LNCaP clone FGC (cell line): ENCODE measurements at places on chromosomes 1 and 21.
A peak's percentile ranks its signal among the peaks of the same experiment; 100 is the strongest.

GRCh38 chr1:162359523-162360236 is 17.0 kb downstream of the SPATA46 start:
- no peak for DNase-seq

DNA sequence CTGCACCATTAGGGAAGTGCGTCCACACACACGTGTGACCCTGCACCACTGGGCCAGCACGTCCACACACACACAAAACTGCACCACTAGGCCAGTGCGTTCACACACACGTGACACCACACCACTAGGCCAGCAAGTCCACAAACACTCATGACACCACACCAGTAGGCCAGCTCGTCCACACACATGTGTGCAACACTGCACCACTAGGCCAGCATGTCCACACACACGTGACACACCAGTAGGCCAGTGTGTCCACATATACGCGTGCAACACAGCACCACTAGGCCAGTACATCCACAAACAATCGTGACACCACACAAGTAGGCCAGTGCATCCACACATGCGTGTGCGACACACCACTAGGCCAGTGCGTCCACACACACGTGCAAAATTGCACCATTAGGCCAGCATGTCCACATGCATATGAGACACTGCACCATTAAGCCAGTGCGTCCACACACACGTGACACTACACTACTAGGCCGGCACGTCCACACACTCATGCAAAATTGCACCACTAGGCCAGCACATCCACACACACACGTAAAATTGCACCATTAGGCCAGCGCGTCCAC is 235.0 kb downstream of the SLC45A1 start:
- DNase-seq: no peak

DNA sequence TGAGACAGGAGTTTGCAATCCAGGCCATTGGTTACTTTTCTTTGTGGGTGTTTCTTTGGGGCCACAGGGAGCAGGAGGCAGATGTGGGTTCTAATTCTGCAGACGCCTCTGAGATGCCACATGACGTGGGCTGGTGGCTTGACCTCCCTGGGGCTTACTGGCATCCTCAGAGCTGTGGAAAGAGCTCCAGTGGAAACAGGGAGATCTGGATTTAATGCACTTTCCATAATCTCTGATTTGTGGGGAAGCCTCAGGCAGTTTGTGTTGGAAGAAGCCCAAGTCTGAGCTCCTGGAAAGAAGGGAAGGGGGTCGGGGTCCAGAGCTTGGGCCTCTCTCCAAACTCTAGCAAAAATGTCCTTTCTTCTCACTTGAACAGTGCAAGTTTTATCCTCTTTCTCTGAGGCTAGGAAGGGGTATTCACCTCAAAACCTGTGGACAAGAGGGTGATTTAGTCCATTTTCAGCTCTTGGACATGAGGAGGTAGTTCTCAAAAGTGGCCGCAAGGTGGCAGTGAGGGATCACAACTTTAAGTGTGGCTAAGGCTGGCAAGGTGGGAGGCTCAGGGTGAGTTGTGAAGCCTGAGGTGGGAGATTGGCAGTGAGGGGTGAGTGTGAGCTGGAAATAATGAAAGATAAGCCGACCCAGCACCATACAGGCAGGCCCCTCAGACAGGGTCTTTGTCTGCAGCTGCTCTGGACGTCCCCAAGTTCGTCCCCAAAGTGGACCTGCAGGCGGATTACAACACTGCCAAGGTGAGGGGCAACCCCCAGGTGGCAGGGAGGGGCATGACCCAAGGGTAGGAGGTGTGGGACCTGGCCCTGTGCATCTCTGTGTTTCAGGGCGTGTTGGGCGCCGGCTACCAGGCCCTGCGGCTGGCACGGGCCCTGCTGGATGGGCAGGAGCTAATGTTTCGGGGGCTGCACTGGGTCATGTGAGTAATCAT is 9.2 kb downstream of the IKBKE start:
- peak; percentile 48 for DNase-seq

DNA sequence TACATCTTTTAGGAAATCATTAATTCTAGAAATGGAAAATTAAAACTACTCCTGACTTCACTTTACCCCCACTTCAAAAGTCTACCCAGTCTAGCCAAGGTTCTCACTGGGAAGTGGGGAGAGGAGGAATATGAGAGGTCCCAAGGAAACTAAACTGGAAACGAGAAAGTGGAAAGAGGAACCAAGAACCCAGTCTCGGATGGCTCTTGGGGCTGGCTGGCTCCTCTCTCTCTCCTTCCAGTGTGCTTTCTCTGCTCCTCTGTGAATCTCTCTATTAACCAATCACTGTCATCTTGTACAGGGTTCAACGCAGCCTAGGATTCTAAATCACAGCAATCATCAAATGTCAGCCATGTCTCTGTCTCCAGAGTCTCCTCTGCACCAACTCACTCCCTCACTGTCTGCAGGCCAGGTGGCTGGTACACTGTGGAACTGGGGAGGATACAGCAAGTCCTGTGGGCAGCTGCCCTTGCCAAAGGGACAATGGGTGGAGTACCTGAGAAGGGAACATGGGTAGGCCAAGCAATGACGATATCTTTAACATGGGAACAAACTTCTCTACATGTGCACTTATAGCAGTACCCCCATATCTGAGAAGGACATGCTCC is 33.7 kb downstream of the GNB1 start:
- no peak for DNase-seq

- DNase-seq: no peak
Measured at GRCh38 chr1:1891349-1892078, 627 bp upstream of the GNB1 start.

GRCh38 chr1:209341146-209341545 is 242.4 kb upstream of the CAMK1G start:
- DNase-seq: no peak

DNA sequence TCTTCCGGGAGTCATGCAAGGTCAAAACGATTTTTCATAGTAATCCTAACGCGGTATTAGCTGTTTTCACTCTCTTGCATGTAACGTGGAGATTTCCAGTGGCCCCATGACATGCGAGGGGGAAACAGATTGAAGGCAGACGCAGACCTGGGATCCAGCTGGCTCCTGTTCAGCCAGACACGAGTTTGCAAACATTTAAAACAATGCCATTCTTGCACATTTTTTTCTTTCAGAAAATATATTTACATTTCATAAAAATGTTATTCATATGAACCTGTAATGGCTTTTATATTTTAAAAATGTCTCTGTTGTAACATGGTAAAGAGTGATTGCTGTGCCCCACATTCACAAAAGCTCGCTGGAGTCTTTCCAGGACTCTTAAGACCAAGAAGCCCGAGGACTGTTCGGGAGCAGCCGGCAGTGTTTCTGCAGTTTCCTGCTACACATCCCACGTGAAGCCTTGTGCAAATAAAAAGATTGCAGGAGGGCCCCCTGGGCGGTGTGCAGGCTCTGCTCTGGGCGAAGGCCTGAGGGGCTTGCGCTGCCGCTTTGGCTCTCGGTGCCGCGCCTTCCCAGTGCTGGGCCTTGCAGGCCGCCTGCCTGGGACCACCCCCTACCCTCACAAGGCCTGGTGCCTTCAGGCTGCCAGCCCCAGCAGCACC is 184.9 kb downstream of the DYRK1A start:
- DNase-seq: no peak
